ENCODE measurements at places on chromosomes 6 and 20.

DNA sequence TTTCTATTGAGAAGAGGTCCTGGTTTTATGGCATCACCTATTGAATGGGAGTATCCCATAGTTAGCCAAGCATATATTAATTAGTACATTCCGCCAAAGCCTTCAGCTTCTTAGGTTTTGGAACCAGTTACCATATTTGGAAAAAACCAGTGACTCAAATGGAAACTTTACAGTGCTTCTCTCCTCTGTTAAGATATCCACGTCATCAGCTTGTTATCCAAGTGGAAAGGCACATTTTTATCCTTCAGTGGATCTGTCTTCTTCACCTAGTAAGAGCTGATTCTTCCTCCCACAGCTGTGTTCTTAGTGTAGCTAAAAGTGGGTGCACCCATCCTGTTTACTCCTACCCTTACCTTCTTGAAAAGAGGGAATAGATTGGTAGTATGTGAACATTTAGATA, 34.5 kb downstream of the TPD52L1 start:
- no peak for DNase-seq

DNA sequence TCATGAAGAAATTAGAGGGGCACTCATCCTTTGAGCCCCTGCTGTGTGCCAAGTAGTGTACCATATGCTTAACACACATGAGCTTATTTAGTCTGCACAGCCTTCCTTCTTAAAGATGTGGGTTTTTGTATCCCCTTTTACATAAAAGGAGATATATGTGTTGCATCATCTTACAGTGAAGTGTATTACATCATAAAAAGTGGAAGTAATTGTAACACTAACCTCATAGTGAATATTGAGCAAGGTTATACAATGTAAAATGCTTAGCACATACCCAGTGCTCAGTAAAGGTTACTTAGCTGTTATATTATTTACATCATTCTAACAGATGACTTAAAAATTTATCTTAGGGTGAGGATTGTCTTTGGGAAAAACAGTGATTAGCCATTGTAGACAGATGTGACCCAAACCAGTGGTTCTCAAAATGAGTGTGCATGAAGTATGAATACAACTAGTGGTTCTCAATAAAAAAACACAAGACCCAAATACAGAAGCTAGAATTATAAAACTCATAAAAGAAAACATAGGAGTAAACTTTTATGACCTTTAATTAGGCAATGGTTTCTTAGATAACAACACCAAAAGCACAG, 3.8 kb upstream of the PIGU start:
- no peak for DNase-seq

- DNase-seq, result no peak
Observed at GRCh38 chr6:11428895-11429294, 108.7 kb upstream of the TMEM170B start.

GRCh38 chr6:149925974-149926777, 3.3 kb upstream of the RAET1G start:
- DNase-seq, result peak; percentile 51

DNA sequence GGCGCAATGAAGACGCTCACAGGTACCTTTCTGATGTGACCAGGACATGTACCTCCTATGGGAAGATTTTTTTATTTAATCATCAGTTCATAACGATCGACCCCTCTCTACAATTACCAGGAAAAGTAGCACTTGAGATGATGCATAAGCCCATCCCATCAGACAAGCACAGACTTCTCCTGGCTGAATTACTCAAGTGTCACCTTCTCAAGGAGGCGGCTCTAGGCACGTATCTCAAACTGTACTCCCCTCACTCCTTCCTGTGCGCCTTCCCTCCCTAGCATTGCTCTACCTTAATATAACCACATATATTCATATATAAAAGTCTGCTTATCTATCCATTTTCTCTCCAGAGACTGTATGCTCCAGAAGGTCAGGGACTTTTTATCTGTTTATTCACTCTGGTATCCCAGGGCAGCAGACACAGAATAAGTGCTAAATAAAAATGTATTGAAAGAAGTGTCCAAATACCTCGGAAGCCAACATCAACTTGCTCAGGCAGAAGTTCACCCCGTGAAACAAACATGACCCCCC, 71.5 kb downstream of the CNKSR3 start:
- DNase-seq, result no peak

DNA sequence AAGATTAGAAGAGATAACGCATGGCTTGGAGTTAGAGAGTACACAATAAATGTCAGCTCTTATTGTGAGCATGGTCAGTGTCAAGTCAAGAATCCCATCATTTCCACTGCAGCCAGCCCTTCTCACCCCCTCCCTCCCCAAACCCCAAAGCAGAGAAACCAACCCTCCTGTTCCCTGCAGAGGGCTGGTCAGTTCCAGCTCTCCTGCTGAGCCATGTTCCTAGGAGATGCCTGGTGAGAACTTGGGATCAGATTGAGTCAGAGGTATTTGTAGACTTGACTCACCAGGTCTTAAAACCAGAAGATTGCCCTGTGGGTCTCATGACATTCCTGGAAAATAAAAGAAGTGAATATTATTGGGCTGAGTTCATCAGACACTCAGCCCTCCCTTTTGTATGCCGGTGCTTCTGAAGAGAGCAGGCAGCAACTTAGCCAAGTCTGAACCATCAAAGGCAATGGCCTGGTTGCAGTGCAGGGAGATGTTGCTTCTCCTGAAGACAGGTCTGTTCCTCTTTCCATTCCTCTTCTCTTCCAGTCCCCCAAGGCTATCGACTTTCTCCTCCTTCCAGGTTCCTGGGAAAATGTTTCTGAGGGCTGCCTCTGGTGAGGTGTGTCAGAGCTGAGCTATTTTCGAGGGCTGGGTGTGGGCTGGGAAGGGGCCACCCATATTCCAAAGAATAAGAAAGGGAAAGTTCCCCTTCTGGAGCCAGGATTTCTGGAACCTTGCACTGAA, 278.2 kb upstream of the SUPT3H start:
- DNase-seq, result peak; percentile 94

DNA sequence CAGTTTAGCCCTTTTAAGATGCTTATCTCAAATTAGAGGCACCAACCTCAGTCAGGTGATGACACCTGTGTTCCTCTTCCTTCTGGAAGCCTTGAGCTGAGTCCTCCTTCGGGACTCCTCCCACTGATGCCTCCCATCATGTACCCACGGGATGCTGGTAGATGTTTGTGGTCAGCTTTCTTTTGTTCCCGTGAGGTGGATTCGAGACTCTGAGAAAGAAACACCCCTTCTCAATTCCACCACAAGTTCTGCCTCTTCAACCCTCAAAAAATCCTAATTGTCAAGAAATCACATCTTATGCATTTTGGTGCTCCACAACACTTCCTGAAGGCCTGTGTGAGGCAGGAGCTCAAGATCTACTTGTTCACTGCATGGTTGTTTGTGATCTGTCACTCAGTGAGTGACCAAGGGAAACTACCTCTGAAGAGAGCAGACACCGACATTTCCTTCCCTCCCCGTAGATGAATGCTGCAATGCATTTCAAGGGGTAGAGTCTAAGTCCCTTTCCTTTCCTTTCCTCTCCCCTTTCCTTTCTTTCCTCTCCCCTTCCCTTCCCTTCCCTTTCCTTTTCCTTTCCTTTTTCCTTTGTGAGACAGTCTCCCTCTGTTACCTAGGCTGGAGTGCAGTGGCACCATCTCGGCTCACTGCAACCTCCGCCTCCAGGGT, 50.5 kb downstream of the PCNA start:
- no peak for DNase-seq

GRCh38 chr6:167467282-167467681, 142.4 kb downstream of the TTLL2 start:
- DNase-seq, result no peak

GRCh38 chr20:62539198-62540045, 63.6 kb upstream of the GATA5 start:
- DNase-seq, result no peak

DNA sequence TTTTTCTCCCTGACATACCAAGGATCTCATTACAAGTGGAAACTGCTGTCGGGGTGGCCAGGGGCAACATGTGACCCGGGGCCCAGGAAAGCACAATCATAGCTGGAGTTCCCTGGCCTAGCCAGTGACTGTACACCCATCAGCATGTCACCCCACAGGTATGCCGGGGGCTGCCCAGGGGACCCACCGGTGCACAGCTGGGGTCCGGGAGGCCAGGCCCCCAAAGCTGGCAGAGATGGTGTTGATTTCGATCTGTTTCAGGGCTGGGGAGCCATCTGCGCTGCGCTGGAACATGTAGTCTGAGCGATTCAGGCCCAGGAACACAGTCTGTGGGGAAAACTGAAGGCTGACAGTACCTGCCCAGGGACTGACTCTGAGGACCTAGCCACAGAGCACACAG, 13.3 kb downstream of the GSS start:
- DNase-seq, result no peak

- DNase-seq, result peak; percentile 67
Observed at GRCh38 chr6:53437557-53438202, 88.9 kb upstream of the ELOVL5 start.

GRCh38 chr6:166222631-166223030, 55.0 kb upstream of the TBXT start:
- no peak for DNase-seq

- no peak for DNase-seq
Observed at GRCh38 chr20:17712708-17713107, 12.9 kb downstream of the BANF2 start.

DNA sequence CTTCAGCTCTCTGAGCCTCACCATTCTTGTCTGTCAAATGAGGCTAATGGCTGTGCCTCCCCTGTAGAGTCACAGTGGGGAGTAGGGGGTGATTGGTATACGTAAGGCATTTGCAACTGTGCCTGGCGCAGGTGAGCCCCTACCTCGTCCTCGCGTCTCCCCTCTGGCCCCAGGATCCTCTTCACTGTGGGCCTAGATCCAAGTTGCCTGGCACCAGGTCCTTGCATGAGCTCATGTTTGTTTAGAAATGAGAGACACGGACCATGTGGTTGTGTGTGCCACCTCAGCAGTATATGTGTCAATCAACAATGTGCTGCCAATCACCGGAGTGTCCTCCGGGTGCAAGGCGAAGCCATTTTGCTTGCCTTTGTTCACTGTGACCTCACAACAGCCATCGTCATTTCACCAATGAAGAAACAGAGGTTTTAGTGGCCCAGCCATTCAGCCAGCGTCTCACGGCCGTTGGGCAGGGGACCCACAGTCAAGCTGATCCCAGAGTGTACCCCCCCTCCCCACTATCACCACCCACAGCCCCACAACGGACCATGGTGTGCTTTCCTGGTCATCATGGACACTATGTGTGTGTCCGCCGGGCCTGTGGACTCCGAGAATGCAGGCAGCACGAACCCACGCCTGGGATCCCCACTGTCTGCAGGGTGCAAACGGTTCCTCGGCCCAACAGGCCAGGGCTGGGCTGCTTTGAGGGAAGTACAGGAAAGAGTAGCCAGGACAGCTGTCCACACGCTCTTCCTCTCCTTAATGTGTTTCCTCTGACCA, 35.9 kb upstream of the STX16 start:
- DNase-seq, result no peak

DNA sequence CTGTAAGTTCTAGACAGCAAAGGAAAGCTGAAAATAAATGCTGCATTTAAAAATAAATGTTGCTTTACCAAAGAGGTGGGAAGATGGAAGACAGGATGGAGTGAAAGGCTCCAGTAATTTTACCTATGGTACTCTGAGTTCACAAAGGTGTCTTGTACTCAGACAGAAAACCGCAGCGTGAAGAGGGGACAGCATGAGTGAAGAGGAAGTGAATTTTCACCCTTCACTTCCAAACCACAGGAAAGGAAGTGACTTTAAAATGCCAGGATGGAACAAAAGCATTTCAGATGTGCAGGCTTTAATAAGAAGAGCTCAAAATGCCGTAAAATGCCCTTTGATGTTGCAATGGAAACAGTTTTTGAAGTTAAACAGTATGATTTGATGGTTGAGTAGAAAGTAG, 91.2 kb upstream of the TINAG start:
- no peak for DNase-seq

DNA sequence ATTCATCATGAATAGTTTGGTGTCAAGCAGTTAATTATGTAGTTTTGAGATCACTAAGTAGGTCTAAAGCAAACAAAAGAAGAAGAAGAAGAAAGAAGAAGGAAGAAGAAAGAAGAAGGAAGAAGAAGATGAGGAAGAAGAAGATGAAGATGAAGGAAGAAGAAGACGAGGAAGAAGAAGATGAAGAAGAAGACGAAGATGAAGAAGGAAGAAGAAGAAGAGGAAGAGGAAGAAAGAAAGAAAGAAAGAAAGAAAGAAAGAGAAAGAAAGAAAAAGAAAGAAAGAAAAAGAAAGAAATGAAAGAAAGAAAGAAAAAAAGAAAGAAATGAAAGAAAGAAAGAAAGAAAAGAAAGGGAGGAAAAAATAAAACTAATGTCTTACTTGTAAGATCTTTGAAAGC, 9.2 kb downstream of the TMC2 start:
- DNase-seq, result no peak

- DNase-seq, result no peak
Observed at GRCh38 chr6:39577446-39578165, 147.6 kb downstream of the KIF6 start.

GRCh38 chr6:28816909-28817807, 106.6 kb downstream of the TRIM27 start:
- DNase-seq, result no peak

DNA sequence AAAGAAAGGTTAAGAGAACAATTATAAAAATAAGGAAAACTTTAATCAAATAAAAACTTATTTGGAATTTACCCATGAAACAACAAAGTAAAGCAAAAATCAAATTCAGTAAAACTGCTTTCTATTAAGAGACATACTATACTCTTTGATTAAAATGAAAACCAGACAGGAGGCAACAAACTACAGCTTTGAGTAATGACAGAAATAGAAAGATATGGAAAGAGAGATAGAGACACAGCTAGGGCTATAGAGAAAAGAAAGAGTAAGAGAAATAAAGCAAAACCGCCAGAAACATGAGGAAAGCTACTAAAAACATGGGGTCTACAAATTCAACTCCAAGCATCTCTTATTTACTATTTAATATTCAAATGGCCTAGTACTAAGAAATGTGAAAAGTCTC, 67.6 kb downstream of the PHIP start:
- DNase-seq, result no peak

GRCh38 chr6:121032268-121033006, 301.8 kb downstream of the TBC1D32 start:
- no peak for DNase-seq

DNA sequence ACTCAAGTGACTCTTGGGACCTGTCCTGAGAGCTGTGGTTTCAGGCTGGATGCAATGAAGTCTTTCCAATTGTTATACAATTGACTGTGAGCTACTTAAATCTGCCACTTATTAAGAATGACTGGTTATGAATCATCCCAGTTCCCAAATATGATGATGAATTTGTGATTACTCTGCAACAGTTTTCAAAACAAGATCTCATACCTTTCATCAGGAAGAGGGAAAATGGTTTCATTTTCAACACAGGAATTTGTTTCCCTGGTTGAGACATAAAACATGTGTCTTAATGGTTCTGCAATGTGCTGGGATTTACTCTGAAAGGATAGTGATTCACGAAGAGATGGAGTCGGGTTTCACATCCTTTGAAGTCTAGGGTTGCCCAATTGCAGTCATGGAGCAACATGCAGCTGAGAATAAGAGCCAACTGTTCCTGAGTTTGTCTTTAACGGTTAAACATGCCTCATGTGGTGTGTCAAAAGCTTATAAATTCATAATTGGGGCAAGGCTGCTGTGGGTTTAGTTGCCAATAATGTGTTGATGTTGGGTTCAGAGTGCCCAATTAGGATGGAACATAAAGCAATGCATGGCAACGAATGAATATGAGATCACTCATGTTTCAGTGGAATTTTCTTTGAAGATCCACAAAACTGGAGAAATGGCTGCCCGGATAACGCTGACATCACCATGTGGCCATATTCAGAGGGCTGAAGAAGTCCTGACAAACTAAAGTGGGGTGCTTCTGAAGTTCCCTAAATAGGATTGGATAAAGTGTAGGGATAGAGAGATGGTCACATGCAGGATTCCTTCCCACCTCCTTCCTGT, 41.0 kb downstream of the CYP24A1 start:
- peak; percentile 92 for DNase-seq
